CD4-positive, alpha-beta T cell treated with Interleukin-2 at 100 ng/mL for 4 hours (primary cell): ENCODE measurements at places on chromosomes 5 and 9.

GRCh38 chr5:132821791-132822190 lies 8.7 kb downstream of the SHROOM1 start:
- no peak for DNase-seq

GRCh38 chr5:17860660-17861315 lies 226.5 kb downstream of the TAF11L14 start:
- DNase-seq: no peak

DNA sequence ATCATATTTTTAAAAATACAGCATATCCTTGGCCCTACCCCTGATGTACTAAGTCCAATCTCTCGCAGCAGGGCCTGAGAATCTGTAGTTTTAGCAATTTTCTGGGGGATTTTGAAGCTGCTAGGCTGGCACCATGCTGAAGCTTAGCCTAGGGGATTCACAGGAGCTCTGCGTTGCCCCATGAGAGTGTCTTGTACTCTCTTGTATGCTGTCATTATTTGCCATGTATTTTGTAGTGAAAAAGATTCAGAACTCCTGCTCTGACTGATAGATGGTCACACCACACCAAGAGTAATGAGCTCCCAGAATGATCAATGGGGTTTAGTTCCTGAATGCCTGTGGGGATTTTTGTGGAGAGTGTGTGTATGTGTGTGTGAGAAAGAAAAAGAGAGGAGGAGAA lies 20.7 kb upstream of the TRMT10B start:
- DNase-seq: no peak

DNA sequence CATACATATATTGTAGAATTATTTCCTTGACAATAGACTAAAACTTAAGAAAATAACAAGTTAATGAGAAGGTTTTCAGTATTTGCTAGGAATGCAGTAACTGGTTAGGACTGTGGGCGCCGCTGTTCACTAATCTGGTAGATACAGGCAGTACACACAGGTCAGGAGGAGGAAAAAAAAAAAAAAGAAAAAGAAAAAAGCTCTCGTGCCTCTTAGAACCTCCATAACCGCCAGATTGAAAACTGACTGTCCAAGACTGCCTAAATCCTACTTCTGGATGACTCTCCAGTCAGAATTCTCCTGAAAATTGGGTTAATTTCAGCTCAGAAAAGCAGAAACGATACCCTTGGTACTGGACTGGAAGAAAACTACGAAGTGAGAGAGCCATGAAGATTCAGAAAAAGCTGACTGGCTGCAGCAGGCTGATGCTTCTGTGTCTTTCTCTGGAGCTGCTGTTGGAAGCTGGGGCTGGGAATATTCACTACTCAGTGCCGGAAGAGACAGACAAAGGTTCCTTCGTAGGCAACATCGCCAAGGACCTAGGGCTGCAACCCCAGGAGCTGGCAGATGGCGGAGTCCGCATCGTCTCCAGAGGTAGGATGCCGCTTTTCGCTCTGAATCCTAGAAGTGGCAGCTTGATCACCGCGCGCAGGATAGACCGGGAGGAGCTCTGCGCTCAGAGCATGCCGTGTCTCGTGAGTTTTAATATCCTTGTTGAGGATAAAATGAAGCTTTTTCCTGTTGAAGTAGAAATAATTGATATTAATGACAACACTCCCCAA lies at the start of gene PCDHGA1:
TSS of gene PCDHGA1 (plus strand) at position 216 of the 782 bp plus-strand sequence.
- peak; percentile 5 for DNase-seq

- DNase-seq: no peak
Observed at GRCh38 chr9:89969156-89969675, 364.4 kb downstream of the GADD45G start.

- DNase-seq: no peak
Observed at GRCh38 chr5:39073767-39074016, 507 bp downstream of the RICTOR start.

- DNase-seq: no peak
Observed at GRCh38 chr9:31470051-31470450, 914.4 kb upstream of the ACO1 start.

DNA sequence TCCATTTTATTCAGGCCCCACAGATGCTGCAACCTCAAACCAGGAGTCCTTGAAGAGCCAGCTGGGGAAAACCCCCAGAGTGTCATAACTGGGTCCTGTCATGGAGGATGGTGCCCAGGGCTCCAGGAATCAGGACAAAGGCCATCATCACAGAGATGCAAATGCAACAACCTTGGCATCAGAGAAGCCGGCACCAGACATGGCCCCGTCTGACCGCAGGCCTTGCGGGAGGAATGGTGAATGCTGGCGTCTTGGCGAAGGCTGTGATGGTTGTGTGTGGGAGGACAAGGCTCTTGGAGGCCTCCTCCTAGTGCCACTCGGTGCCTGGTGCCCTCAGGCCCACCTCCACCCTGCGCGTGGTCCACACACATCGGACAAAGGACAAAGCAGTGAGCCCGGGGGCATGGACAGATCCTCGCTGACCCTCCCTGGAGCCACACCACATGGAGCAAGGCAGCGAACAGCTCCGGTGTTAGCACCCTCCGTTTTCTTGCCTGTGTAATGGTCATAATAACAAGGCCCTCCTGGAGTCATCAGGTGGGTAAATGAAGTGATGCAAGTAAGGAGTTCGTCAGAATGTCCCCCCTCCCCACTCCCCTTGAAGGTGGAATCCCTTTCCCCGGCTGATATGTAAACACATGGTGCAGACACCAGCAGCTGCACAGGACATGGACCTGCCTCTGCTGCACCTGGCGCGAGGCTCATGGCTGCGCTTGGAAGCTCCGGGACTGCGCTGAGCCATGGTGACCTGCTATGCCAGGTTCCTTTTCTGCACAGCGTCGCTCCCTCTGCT lies 380.7 kb downstream of the IRX2 start:
- DNase-seq: no peak

- no peak for DNase-seq
Observed at GRCh38 chr9:4157584-4158499, 142.0 kb downstream of the GLIS3 start.
